ENCODE measurements at places on chromosomes 7 and 10. TPM values are rescaled to one million over a fixed set of nuclear protein-coding genes. Genes with fewer than 3 reads are reported as not detected.

Gene GIMAP6
- total RNA-seq = 0.36 TPM

Gene CFAP46
- total RNA-seq = 0.29 TPM

Gene GIMAP8
- not detected for total RNA-seq

Gene PSMG3
- 38.7 TPM for total RNA-seq

Gene LGI1
- total RNA-seq = 0.29 TPM

Gene AKR1C4
- total RNA-seq = not detected

Gene C7orf33
- total RNA-seq = not detected

Gene PRPS1L1
- not detected for total RNA-seq

Gene ASAH2
- 0.36 TPM for total RNA-seq
